GM06990 (cell line): ENCODE measurements at places on chromosomes 4 and X.

DNA sequence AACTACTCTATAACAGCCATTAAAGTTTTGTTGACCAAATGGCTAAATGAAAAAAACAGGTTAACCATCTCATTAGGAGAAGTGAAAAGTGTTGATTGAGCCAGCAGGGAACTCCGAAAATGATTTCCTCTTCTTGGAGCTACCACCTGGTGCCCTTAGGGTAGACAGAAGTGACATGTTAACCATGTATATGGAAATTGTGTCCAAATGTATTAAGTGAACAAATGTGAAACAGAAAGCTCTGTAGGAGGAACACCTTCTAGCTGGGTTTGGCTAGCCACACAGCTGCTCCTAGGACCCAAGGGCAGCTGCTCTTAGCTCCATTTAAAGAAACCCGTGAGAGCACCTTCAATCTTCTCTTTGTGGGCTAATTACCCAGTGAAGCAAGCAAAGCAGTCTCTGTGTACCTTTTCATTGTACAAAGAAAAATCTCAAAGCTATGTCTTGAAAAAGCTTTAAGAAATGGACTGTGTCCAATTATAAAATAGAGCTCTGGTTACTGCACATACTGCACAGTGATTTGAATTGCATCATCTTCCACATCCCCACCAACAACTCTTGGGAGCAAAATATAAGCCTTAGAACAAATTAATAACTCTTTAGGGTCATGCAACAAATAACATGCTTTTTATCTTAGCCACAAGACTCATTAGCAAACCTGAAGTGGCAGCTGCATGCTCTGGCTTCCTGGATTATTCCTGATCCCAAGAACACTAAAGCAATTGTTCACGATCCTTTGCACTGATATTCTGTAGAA is 59.2 kb upstream of the PARM1 start:
- peak; percentile 61 for DNase-seq

DNA sequence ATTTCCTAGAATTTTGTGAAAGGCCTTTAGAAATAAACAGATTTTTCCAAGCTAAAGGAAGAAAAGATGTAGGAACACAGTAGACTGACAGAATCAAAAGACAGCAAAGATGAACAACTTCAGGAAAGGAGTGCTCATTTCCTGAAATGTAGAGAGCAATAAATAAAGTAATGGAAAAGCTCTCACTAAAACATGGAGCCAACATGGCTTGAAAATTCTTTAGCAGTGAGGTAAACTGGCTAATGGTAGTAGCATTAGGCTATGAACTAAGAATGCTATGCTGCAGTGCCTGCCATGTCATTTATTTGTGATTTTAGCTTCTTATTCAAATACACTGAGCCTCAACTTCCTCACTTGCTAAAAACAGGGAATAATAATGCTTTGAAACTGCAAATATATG is 108.7 kb downstream of the IQCM start:
- no peak for DNase-seq

GRCh38 chrX:87900320-87900908 is 382.8 kb downstream of the KLHL4 start:
- peak; percentile 11 for DNase-seq

DNA sequence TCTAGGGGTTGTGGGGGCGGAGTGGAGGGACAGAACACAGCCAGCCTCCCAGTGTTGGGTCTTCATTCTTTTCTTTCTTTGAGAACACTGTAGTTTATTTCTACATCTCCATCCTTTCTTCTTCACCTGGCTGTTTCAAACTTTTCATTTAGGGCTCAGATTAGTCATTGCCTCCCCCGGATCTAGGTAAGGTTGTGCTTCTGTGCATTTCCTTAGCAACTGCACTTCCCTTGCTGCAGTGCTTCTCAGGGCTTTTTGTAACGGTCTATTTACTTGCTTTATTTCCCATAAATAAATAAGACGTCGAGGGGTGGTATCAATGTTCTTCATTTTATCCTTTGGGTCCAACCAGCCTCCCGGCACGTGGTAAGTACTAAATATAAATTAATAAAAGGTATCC is 31.3 kb downstream of the ADGRL3 start:
- no peak for DNase-seq

- DNase-seq = no peak
Observed at GRCh38 chr4:28014469-28014868, 1153.8 kb downstream of the STIM2 start.

DNA sequence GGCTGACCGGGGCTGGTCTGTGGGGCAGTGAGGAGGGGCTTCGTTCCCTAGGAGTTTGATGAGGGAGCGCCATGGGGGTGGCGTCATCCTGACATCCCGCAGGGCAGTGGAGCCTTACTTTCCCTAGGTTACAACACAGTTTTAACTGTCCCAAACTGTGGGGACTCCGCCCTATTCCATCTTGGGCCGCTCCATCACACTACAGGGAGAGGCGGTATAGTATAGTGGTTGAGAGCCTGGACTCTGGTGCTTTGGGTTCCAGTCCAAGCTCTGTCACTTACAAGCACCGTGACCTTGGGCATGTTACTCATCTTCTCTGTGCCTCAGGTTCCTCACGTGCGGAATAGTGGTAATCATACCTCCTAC is 44.2 kb downstream of the ZNF185 start:
- no peak for DNase-seq

DNA sequence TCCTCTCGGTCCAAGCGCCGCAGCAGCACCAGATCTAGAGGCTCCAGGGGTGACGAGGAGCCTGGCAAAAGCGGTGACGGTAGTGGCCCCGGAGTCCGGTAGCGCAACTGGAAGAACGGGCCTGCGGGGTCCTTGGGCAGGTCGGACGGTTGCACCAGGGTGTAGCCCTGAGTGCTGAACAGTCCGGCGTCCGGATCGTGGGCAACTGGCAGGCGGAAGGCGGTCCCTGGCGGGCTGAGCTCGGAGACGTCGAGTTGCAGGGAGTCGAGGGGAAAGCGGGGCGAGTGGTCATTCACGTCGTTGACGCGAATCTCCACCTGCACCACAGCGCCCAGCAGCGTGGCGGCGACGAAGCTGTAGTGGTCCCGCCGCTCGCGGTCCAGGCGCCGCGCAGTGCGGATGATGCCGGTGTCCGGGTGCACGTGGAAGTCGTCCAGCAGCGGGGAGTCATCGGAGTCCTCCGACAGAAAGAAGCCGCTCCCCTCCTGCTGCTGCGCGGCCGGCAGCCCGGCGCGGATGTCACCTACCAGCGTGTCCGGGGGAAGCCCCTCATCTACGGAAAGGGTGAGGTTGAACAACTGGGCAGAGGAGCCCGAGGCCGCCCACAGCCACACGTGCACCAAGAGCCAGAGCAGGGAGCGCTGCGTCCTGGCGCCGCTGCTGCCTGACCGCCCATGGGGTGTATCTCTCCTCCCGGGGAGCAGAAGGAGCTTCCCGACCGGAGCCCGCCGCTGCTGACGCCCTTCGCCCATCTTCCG is 837 bp downstream of the DCHS2 start:
- no peak for DNase-seq

DNA sequence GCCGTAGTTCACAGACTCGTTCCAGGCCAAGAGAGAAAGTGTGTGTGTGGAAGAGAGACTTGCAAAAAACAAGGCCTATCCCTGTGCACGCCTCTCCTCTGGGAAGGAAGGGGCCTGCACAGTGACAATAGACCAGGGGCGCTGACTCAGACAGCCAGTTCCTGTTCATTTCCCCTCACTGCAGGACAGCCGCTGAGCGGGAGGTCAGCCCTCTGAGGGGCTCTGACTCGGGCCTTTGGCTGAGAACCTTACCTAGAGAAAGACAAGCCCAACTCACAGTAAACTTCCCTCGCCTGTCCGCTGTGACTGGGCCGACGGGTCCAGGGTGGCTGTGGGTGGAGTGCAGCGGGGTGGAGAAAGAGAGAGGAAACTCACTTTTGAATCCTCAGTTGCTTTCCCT is 52.1 kb downstream of the RTL5 start:
- no peak for DNase-seq

DNA sequence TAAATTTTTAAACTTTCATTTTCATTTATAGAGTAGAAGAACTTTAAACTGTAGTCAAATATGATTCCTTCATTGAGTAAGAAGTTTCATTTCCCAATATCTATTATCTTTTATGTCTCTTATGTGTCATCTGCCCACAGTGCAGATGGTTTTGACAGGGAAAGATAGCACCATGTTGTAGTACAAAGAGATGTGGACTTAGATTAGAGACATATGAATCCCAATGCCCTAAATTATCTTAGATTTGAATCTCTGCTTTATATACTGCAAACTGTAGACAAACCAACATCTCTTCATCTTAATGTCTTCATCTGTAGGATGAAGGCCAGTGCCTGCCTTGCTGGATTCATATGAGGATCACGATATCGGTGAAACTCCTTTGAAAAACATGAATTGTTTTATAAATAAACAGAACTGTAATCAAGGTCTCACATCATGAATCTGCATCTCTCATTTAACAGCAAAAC is 217.5 kb downstream of the BANK1 start:
- peak; percentile 42 for DNase-seq

DNA sequence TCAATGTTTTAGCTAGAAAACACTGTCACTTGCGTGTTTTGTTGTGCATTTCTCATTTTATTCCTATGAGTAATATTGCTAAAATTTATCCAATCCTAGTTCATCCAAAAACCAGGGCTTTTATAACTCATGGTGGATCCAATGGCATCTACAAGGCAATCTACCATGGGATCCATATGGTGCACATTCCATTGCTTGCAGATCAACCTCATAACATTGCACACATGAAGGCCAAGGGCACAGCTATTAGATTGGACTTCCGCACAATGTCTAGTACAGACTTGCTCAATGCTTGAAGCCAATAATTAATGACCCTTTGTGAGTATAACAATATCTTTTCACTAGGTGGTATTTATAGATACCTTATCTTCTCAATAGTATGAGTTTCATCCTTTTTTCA is 57.2 kb upstream of the UGT2B7 start:
- no peak for DNase-seq

- DNase-seq = no peak
Observed at GRCh38 chrX:115958687-115959359, 211.7 kb upstream of the AGTR2 start.

GRCh38 chr4:76074993-76075600 is 588 bp downstream of the ART3 start:
- no peak for DNase-seq

GRCh38 chr4:175412161-175412560 is 399.9 kb downstream of the GPM6A start:
- DNase-seq = no peak

DNA sequence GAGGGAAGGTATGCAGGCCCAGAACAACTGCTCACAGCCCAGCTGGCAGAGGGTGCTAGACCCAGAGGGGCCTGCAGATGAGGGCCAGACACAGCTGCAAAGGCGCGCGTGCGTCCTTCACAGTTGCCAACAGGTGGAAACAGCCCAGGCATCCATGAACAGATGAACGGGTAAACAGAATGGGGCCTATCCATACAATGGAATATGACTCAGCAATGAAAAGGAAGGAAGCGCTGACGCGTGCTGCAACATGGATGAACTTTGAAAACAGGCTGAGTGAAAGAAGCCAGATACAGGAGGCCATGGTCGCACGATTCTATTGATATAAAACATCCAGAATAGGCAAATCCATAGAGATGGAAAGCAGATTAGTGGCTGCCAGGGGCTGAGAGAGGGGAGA is 83.1 kb upstream of the DDX3X start:
- no peak for DNase-seq

DNA sequence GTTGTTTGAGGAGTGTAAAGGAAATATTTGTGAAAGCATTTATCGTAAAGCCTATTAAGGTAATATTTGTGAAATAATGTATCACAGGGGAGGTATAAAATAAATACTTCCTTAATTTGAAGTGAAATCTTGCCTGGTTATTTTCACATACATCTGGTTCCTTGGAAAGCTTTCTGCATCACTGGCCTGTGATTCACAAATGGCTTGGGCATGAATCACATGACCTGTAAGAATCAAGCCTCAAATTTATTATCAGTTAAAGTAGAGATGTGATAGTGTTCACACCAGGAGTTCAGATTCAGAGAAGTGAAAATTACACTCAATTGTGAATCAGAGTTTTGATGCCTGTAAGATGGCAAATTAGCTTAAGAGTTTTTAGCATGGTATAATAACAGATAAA is 1911.4 kb downstream of the STIM2 start:
- DNase-seq = no peak

DNA sequence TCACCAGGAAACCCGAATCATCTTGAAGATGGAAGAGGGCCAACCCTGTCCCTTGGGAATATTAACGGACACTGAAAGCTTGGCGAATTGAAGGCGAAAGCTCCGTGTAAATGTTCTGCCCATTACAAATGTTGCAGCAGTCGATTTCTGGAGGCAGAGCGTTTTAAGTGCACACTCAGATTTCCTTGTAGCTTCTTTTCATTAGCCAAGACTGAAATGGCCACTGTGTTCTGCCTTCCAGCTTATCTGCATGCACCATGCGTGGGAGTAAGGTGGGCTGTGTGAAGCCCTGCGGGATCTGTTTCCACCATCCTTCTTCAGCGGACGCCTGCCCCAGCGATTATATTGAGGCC is 1.3 kb downstream of the SMIM20 start:
- DNase-seq = no peak

- DNase-seq = no peak
Observed at GRCh38 chrX:131739823-131740222, 195.9 kb downstream of the OR13H1 start.

DNA sequence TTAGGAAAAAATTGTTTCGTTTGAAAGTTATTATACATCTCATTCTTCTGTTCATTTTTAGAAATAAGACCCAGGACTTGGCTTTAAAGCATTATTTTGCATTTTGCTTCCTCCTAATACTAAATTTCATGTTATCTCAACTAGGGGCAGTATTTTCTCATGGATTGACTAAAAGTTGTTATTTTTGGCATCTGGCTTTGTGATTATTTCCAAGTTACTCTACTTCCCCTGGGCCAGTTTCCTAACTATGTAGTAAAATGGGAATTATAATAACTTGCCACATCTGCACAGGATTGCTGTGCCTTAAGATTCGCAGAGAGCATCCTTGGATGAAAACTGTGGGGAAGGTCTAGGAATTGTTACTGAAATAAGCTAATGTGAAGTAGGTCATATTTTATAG is 3.0 kb downstream of the RBPJ start:
- DNase-seq = no peak

DNA sequence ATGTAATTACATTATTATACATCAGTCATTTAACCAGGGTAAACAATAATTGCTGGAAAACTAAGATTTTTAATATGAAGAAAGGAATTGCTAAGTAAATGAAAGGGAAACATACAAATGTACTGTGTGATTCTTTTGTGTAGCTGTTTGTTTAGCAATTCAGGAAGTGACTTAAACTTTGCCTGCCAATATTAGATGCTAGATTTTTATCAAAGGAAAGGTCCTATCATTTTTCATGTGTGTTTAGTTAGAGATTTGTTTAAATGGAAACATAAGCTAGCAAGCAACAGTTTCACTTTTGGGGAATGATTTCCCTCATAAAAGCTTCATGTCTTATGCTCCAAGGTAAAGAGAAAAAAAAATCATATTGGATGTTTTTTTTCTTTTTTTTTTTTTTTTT is 95.1 kb upstream of the LIMCH1 start:
- no peak for DNase-seq

DNA sequence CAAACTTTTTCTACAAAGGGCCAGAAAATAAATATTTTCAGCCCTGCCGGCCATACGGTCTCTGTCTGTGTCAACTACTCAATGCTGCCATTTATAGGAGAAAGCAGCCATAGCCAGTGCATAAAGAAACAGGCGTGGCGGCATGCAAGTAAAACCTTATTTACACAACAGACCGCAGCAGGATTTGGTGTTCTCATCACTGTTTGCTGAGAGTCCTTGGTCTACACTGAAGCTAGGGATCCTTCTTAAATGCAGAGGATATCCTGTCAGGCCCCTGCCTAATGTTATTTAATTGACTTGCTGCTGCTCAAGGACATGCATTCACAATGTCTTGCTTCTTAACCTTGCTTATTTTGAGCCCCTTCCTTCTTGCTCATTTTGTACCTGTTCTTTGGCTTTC is 54.7 kb downstream of the CPE start:
- DNase-seq = no peak
